ENCODE measurements at places on chromosomes 16 and 17.

DNA sequence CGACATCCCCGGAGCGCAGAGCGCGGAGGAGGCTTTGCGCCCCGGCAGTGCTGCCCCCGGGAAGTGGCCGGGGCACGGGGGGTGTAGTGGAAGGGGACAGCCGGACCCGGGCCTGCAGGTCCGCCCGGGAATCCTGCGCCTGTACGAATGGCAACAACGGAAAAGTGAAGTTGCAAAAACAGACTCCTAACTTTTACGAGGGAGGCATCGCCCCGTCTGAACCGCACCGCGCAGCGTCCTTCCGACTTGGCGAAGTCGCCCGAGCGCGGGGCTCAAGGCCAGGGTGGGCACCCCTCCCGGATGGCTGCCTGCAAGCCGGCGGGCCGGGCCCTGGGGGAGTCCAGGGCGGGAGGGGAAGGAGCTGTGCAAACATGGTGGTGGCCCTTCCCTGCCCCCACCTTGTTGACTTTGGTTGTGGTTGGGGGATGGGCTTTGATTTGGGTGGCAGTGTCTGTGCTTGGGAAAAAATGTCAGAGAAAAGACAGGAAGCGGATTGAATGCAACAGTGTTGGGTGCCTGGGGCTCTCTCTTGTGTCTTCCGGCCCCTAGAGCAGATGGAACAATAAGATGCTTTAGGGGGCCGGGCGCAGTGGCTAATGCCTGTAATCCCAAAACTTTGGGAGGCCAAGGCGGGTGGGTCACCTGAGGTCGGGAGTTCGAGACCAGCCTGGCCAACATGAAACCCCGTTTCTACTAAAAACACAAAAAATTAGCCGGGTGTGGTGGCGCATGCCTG lies 675 bp downstream of the RNF213 start:
- DNase-seq, result peak; percentile 62

GRCh38 chr17:47277921-47278320 lies 24.3 kb downstream of the ITGB3 start:
- no peak for DNase-seq

GRCh38 chr16:81650982-81651562 lies 128.0 kb upstream of the PLCG2 start:
- DNase-seq, result no peak

DNA sequence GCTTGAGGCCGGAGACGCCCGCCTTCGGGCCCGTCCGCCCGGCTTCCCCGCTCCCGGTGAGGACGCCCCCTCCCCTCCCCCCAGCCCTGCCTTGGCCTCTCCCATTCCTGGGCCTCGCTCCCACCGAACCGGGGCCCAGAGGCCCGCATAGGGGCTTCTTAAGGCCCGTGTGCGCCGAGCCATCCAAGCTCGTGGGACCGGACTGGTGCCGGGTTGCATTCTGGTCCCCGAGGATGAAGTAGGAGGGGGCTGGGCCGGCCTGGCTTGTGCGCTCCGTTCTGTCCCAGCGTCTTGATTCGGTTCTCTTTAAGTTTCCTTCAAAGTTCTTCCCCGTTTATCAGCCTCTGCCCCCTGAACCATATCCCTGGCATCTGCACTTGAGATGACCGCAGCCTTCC lies 488 bp downstream of the SENP3 start:
- DNase-seq, result no peak

- DNase-seq, result peak; percentile 68
Measured at GRCh38 chr16:3938843-3939624, 58.5 kb upstream of the CREBBP start.

- peak; percentile 30 for DNase-seq
Measured at GRCh38 chr17:31388770-31389656, 2.5 kb upstream of the RAB11FIP4 start.

DNA sequence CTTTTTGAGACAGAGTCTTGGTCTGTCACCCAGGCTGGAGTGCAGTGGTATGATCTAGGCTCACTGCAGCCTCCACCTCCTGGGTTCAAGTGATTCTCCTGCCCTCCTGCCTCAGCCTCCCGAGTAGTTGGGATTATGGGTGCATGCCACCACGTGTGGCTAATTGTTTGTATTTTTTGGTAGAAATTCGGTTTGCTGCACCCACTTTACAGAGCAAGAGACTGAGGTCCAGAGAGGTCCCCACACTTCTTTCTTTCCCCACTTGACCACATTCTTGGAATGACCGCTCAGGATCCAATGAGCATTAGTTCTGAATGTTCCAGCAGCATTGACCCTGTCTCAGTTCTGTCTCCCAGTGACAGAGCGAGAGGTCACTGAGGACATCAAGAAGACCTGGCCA lies 5.3 kb upstream of the SLC16A3 start:
- no peak for DNase-seq

- DNase-seq, result no peak
Measured at GRCh38 chr16:9296271-9296590, 204.8 kb downstream of the HAPSTR1 start.

- peak; percentile 71 for DNase-seq
Measured at GRCh38 chr16:57530104-57530521, 6.3 kb downstream of the CCDC102A start.

GRCh38 chr17:51948128-51948527 lies 210.4 kb downstream of the CA10 start:
- no peak for DNase-seq

GRCh38 chr17:1494203-1494602 lies 1.7 kb upstream of the MYO1C start:
- DNase-seq, result no peak

DNA sequence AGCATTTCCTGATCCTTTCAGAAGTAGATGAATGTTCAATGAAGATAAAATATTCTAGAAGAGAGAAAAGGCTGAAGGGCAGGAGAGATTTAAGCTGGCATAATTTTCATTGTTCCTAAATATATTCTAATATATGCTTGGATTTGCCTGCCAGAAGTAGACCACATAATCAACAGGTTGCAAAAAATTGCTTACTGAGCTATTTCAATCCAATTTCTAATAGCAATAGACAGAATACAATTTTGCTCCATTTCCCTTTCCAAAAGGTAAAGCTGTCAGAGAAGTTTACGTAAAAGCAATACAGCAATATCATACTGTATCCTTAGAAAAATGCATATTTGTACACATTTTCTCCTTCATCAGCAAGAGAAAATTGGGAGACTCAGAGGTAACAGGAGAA lies 237.3 kb downstream of the PMP22 start:
- no peak for DNase-seq

DNA sequence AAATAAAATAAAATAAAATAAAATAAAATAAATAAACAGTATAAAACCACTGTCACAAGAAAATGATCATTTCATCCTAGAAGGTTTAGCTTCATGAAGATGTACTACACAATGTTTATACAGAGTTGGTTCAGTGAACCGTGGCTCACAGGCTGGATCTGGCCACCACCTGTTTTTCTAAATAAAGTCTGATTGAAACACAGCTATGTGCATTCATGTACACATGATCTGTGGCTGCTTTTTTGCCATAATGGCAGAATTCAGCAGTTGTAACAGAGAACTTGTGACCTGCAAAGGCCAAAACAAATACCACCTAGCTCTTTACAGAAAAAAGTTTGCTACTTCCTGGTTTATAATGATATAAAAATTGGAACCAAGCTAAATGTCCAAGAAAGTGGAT lies 12.6 kb upstream of the RPRML start:
- no peak for DNase-seq

DNA sequence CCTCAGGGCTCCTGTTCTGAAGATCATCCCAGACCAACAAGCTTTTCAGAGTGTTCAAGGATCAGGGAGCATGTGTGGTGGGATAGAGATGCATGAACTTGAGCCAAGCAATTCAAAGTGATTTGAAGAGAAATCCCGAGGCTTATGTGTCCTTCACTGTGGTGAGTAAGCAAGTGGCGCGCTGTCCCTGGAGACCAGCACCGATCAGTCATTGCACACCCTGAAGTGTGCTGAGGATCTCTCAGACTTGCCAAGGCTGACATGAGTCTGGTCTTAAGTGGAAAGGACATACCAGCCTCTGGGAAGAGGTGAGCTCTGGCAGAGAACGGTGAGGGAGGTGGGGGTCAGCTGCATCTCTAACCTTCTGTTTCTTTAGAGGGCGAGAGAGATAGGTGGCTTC lies 43.8 kb upstream of the CDH13 start:
- DNase-seq, result no peak

GRCh38 chr17:3678095-3678820 lies 9.6 kb downstream of the EMC6 start:
- no peak for DNase-seq

GRCh38 chr17:75822119-75822799 lies 21.9 kb downstream of the UNC13D start:
- peak; percentile 20 for DNase-seq

DNA sequence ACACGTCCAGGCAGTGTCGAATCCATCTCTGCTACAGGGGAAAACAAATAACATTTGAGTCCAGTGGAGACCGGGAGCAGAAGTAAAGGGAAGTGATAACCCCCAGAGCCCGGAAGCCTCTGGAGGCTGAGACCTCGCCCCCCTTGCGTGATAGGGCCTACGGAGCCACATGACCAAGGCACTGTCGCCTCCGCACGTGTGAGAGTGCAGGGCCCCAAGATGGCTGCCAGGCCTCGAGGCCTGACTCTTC lies 7.2 kb upstream of the CD68 start:
- DNase-seq, result no peak

DNA sequence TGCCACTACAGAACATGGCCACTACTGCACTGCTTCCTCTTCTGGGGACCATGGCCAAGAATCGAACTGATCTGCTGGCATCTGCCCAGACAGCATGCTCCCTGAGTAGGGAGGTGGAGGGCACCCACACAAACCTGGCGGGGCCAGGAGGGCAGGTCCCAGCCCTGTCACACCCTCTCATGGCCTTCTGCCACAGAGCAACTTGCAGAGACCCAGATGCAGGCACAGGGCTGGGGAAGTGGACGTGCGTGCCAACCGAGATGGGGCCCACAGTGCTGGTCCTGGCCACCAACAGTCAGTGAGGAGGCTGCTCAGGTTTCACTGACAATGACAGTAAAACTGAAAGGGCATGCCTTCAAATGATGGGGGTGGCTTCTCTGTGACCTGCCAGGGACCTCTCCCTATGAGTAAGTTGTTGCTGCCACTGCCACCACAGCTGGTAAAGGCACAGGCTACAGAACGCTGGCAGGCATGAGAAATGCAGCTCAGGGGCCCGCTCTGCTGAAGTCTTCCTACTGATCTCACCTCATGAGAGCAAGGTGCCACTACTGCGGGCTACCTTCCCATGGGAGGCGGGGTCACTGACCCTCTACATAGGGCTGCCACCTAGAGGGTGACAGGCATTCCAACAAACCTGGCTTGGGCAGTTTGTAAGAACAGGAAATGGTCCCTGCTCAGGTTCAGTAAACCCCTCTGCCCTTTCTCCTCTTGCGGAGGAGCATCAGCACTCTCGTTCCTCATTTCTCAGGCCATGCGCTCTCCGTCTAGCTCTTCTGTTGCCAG lies 15.5 kb downstream of the HIC1 start:
- DNase-seq, result peak; percentile 77

DNA sequence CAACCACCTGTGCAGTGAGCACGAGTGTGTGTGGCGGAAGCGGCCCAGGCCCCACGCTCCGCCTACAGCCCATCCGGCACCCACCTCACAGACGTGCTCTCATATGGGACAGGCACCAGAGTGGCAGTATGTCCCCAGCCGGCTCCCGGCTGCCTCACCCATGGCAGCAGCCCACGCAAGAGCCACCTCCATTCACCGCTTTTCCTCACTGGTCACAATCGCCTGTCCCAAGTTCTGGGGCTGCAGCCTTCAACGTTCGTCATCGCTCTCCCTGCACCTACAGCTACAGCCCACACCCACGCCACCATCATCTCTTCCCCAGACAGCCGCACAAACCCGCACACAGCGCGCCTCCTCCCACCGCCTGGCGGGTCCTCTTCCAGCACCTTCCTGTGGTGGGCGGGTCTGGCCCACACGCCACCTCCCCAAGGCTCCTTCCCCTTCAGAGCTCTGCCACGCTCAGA lies 17.5 kb upstream of the TRAP1 start:
- DNase-seq, result no peak

DNA sequence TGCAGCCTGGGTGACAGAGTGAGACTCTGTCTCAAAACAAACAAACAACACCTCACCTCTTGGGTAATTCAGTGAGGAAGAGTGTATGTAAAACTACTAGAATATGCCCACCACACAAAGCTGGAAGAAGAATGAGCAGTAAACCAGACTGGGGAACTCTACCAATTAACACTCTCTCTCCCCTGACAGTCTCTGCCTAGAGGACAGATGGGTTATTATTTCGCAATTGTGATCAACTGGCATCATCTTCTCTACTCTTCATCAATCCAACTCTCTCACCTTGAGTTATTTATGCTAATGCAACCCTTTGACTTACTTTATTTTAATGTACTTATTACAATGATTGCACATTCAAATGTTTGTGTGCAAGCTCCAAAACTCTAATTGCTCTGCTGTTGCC lies 205.6 kb downstream of the XYLT1 start:
- DNase-seq, result no peak

DNA sequence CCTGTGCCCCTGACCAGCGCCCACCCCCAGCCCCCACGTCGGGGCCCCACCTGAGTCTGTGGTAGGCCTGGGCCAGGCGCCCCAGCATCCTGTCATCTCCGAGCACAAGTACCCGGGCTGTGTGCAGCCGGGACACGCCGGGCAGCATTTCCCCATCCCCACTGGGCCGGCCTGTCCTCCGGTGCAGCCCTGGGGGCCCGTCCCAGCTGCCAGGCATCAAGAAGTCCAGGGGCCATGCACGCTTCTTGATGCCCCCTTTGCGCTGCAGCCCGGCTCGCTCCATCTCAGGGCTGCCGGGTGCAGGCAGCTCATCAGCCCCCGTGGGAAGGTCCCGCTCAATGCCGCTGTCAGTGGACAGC lies 29.3 kb upstream of the MFSD6L start:
- DNase-seq, result no peak

- no peak for DNase-seq
Measured at GRCh38 chr17:74206332-74206818, 2.9 kb downstream of the RPL38 start.

GRCh38 chr17:30148376-30148775 lies 31.8 kb downstream of the NSRP1 start:
- DNase-seq, result no peak

GRCh38 chr17:57594767-57595166 lies 150.3 kb downstream of the CCDC182 start:
- DNase-seq, result no peak

DNA sequence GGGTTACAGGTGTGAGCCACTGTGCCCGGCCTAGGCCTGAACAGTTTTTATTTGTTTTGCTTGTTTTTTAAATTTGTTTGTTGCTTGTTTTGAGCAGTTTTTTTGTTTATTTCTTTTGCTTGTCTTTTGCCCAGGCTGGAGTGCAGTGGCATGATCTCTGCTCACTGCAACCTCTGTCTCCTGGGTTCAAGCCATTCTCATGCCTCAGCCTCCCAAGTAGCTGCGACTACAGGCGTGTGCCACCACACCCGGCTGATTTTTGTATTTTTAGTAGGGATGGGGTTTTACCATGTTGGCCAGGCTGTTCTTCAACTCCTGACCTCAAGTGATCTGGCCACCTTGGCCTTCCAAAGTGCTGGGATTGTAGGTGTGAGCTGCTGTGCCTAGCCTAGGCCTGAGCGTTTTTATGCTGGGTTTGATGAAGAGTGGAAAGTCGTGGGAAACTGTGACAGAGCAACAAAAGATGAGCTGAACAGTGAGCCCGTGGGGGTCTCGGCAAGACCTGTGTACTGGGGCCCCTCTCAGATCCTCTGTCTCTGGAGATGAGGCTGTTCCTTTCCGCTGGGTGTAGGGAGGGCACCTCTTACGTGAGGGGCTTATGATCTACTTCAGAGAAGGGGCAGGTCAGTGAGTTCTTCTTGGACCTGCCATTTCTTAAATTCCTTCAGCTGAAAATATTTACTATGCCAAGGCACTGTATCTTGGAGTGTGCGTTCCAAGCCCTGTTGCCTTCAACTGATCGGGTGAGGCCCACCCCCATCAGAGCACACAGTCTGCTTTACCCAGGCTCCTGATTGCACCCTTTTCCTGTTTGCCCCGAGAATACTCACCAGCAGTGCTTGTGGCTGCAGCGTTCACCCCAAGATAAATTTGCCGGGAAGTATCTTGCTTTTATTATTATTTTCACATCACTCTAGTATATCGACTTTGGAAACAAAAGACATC lies 322.1 kb downstream of the SEC14L1 start:
- DNase-seq, result no peak
